Uterus (tissue), 4 donors: ENCODE measurements at places on chromosomes 3 and 15.

- DNase-seq: no peak
Observed at GRCh38 chr3:50241163-50241562, 5.2 kb downstream of the GNAI2 start.

- no peak for DNase-seq
Observed at GRCh38 chr15:38243278-38244055, 9.2 kb upstream of the SPRED1 start.

DNA sequence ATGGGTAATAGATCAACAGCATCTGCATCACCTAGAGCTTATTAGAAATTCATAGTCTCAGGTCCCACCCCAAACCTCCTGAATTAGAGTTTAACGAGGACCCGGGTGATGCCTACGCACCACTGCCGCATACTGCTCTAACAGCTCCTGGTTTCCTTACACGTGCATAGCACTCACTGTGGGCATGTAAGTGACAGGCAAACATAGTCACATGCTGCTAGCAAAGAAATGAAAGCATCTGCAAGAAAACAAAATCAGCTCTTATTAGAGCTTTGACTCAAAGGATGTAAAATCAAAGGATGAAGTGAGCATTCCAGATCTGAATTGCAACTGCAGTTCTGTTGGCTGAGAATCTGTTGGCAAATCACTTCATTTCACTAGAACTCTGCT is 19.1 kb upstream of the RIOX2 start:
- DNase-seq: no peak

DNA sequence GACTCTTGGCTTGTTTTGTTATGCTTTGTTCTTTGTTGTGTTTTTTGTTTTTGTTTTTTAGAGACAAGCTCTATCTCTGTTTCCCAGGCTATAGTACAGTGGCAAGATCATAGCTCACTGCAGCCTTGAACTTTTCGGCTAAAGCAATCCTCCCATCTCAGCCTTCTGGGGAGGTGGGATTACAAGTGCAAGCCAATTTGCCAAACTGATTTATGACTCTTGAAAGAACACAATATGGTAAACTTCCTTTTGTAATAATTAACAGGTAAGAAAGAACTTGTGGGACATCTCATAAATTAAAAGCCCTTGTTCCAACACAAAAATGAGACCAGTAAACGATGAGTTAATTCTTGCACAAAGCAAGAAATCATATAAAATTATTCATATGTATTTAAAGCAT is 476.3 kb downstream of the MAGI1 start:
- no peak for DNase-seq

DNA sequence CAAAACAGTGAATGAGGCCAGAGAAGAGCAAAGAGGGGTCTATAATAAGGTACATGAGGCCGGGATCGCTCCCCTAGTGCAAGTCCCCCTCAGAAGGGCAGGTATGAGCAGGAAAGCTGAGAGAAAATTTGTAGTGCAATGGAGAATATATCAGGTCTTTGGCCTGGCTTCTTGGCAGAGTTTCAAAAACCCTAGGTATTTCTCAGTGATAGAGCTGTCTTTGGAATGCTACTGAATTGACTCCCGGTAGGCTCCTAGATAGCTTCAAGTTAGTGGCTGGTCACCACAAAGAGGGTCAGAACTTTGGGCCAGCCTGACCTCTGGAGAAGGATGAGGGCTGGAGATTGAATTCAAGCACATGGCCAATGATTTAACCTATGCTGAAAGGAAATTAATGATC is 30.6 kb upstream of the OXTR start:
- no peak for DNase-seq

DNA sequence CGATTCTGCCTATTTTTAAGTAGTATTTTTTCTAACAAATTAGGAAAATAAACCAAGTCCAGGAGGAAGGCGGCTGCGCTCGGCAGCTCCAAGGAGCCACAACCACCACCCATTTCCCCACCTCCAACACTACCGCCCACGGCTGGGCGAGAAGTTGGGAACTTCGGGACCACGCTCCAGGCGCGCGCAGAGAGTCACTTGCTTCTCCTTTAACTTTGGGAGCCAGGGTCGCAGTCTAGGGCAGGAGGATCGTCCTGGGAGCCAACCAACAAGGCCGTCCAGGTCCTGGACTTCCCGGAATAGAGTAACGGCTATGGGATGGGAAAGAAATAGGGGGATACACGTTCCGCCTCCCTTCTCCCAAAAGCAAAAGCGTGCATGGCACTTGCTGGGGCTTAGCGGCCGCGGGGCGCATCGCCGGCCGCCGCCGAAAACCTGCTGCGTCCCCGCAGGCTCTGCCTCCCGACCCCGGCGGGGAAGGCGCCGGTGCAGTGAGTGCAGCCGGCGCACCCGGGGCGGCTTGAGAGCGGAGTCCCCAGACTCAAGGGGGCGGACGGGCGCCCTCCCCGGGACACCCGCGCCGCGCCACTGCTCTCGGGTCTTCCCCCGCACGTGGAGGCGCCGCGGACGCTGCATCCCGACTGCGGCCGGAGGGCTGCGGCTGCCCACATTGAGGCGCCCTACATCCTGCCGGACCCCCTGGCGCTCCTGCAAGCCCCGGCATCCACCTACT is 699 bp downstream of the MEGF11 start:
- DNase-seq: no peak

DNA sequence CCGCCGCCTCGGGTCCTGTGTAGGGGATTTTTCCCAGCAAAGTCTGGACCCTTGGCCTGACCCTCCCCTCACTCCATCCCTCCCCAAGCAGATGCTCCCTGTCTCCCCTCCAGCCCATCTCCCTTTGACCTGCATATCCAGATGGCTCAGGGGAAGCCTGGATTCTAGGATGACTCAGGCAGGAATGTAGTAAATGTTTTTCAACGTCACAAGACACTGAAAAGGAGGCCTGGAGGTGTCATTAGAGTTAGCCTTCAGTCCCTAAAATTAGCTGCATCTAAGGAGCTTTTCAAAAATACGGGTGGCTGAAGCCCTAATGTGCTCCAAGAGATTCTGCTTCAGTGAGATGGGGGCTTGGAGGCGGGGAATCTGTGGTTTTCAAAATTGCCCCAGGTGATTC is 7.2 kb downstream of the ACAN start:
- DNase-seq: no peak

DNA sequence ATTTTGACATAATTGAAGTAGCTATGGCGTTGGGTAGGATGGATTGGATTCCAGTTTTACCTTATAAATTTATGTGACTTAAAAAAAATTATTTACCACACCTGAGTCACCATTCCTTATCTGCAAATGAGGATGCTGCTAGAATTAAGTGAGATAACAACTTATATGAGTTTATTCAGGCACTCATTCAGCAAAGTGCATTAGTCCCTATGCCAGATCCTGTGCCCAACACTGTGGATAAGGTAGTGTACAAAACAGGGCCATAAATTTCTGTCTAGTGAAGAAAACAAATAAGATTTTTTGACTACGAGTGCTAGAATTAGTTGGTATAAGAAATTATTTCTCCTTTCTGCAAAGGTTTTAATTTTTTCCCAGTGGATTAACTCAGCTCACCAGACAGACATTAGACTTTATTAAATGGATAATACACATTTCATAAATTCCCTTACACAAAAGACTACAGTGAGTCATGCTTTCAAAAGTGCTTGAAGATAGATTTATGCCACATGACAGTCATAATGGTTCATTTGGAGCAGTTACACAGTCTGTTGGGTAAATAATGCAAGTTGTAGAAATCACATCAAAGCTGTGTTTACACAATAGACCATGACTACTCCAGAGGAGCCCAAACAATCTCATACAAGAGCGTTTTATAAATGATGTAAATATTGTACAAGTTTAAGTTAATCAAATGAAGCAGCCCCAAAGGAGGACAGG is 129.9 kb upstream of the TGFBR2 start:
- no peak for DNase-seq

DNA sequence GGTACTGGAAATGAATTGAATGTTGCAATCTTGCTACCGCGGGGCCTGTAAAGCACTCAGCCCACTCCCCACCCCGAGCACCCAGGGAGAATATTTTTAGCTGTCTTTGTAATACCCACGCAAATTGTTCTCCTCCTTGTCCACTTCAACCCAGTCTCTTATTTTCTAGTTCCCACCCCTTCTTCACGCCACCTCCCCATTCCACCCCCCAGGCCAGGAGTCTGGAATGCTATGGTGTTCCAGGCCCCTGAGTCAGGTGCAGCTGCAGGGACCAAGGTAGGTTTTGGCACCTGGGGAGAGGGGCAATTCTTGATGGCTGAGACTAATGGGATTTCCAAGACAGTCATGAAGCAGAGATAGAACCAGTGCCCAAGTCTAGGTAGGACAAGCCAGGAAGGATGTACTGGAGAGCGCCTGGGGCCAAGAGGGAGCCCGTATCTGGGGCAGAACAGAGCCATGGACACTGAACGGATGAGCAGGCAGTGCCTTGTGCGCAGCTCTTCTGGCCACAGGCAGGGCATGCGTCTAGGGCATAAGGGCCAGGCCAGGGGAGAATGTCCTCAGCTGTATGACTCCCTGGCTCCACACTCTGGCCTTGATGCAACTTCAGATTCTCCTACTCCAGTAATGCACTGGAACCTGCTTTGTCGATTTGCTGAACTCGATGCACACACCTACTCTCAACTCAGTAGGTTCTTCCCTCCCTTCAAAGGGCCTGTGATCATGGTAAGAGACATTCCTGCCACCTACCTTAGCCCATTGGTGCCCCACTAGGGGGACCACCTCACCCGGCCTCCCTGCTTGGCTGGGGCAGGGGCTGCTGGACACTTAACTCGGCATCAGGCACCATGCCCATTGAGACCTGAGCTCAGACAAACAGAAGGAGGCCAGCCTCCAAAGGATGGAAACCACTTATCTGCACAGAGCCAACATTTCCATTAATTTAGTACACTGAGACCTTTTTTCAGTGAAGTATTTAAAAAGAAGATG is 34.6 kb upstream of the MAGEF1 start:
- DNase-seq: no peak

GRCh38 chr15:85751291-85752123 is 43.2 kb downstream of the KLHL25 start:
- DNase-seq: peak; percentile 37

DNA sequence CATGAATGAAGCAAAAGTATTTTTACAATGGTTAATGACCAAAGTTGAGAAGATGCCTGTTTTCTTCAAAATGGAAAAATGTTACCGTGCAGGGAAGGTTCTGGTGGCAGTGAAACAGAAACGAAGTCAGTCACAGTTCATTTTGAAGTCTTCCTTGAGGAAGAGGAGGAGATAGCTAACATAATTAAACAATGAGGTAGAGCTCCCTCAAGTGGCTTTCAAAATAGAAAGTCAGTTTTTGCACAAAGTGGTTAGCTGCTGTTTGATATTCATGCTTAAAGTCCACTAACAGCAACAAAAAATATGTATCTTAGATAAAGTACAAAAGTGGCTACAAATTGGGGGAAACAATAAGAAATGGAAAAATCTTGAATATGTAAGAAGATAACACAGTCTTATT is 87.3 kb downstream of the TFG start:
- DNase-seq: no peak

GRCh38 chr15:76345583-76345879 is 9.0 kb downstream of the ISL2 start:
- no peak for DNase-seq
